Activated naive CD4-positive, alpha-beta T cell treated with anti-CD3 and anti-CD28 coated beads for 36 hours (primary cell): ENCODE measurements at places on chromosomes 7 and 10. TPM values are rescaled to one million over a fixed set of nuclear protein-coding genes. Genes with fewer than 3 reads are reported as not detected.

Gene SSC4D
- total RNA-seq, result 0.57 TPM

Gene TFR2
- 4.2 TPM for total RNA-seq

Gene HOXA3
- total RNA-seq, result not detected

Gene CDHR3
- total RNA-seq, result 0.93 TPM

Gene SEMA4G
- 0.59 TPM for total RNA-seq

Gene SNCG
- 0.72 TPM for total RNA-seq

Gene NME8
- total RNA-seq, result not detected

Gene FBXL13
- total RNA-seq, result 0.74 TPM

Gene CYP26A1
- total RNA-seq, result not detected

Gene MOSPD3
- 12.3 TPM for total RNA-seq

Gene CTTNBP2
- total RNA-seq, result not detected

Gene SDK1
- total RNA-seq, result 1.3 TPM

Gene ZNF467
- total RNA-seq, result 0.93 TPM

Gene PHYHIPL
- total RNA-seq, result not detected

Gene ARMC3
- not detected for total RNA-seq

Gene ABCC2
- total RNA-seq, result 0.20 TPM

Gene RBP4
- total RNA-seq, result not detected

Gene MOGAT3
- not detected for total RNA-seq

Gene TEX36
- total RNA-seq, result not detected

Gene OPN1SW
- total RNA-seq, result not detected

Gene ZNF503
- total RNA-seq, result 0.21 TPM

Gene BTBD16
- total RNA-seq, result not detected

Gene BTRC
- total RNA-seq, result 10.9 TPM

Gene WNT2
- total RNA-seq, result not detected

Gene NAT16
- not detected for total RNA-seq

Gene LLCFC1
- total RNA-seq, result not detected

Gene C10orf95
- total RNA-seq, result 0.14 TPM

Gene ZPBP
- total RNA-seq, result not detected

Gene PIK3AP1
- 1.6 TPM for total RNA-seq

Gene NXPH1
- not detected for total RNA-seq

Gene IMMP2L
- total RNA-seq, result 24.4 TPM

Gene SEMA3A
- total RNA-seq, result 2.7 TPM

Gene ZNF479
- not detected for total RNA-seq

Gene CPN1
- total RNA-seq, result not detected

Gene NPC1L1
- total RNA-seq, result not detected

Gene TRPV6
- total RNA-seq, result not detected

Gene PTEN
- 34.9 TPM for total RNA-seq

Gene FAM221A
- total RNA-seq, result 10.0 TPM

Gene PRTFDC1
- total RNA-seq, result 1.1 TPM

Gene UCN3
- total RNA-seq, result not detected

Gene BMI1
- 32.1 TPM for total RNA-seq
